ENCODE measurements at places on chromosomes 13 and 19.

- DNase-seq: no peak
Measured at GRCh38 chr13:20772401-20773131, 1.2 kb downstream of the EEF1AKMT1 start.

GRCh38 chr13:95671597-95671996, 5.3 kb upstream of the DNAJC3 start:
- DNase-seq: no peak

GRCh38 chr13:41956272-41956671, 4.6 kb downstream of the VWA8 start:
- no peak for DNase-seq

DNA sequence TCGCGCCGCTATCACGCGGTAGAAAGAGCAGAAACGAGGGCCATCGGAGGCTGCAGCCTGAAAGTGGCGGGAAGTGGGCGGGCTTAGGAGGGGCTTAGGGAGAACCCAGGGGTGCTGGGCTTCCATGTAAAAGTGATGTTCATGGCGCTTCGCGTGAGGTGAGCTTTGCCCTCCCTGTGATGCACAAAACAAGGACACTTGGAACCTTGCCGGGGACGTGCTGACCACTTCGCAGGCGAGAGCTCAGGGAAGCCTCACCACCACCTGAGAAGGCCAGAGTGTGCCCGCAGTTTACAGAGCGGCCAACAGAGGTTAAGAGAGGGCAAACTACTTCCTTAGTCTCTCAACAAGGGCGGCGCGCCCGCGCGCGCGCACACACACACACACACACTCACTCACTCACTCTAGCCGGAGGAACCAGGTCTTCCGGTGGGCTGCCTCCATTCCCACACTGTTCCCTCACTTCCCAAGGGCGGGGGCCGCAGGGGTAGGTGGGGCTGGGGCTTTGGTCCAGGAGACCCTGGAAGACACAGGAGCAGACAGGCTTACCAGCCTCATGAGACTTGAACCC, 651 bp downstream of the GAPDHS start:
- no peak for DNase-seq

GRCh38 chr13:108176685-108177274, 38.6 kb downstream of the LIG4 start:
- DNase-seq: no peak

DNA sequence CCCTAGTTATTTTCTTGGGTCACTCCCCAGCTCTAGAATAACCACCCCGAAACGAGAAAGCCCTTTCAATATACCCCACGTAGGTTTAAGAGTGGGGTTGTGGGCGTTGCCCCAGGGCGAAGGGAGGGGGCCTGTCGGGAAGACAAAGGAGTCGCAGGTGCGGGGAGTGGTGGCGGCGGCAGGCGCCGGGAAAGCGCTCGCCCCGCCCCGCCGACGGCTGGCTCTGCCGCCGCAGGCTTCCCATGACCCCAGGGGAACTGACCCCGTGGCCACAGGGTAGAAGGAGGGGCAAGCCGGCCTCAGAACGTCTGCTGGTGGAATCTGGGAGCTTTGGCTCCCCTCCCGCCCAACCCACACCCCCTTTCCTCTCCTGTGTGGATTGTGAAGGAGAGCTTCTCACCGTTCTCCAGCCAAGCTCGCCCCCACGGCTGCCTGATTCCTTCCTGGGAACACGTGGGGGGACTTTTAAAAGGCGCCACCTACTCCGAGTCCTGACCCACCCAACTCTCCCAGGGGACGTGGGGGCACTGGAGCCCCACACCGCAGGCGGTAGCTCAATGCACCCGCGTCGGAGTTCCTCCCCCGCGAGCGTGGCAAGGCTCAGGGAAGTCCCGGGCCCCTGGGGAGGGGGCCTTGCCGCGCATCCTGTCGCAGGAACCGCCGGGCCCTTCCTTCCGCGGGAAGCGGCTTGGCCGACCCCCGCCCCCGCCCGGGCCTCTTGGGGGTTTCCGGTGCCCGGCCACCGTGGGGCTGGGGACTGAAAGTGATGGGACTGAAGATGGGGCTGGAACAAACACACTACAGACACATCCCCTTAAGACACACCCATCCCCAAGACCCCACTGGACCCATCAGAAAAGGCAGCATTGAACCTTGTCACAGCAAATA, 5.5 kb downstream of the IER2 start:
- DNase-seq: peak; percentile 34

- DNase-seq: no peak
Measured at GRCh38 chr19:14478113-14478545, 3.0 kb upstream of the PTGER1 start.

GRCh38 chr19:12788682-12789097, 2.6 kb upstream of the JUNB start:
- DNase-seq: peak; percentile 36

DNA sequence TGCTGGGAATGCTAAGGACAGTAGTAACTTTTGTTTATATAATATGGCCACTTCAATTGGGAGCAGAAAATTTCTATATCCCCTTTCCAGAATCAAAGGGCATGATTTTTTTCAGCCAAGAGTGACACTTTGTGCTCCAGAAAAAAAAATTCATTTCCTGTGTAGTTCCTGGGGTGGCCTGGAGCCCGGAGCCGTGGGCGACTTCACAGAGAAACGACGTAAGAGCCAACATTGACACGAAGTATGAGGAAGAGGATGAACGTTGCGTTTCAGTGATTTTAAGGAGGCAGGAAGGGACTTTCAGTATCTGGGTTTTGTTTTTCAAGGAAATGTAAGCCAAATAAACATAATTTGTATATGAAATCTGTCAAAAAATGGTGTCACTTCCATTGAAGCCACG, 187.6 kb downstream of the STK24 start:
- DNase-seq: no peak

DNA sequence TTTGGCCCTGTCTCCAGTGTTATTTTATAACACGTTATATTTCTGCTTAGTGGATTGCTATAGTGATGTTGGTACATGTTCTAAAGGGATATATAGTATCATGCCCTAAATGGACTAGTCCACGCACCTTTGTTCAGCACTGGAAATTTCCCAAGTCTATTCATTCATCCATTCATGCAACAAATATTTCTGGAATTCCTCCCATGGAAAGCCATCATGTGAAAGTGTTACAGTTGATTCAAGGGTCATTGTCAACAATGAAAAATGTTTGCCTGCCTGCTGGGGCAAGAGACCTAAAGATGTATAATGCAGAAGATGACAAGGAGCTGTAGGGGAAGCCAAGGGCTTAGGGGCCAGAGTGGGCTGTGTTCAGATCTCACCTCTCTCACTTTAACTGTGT, 10.8 kb upstream of the HSPH1 start:
- DNase-seq: no peak

DNA sequence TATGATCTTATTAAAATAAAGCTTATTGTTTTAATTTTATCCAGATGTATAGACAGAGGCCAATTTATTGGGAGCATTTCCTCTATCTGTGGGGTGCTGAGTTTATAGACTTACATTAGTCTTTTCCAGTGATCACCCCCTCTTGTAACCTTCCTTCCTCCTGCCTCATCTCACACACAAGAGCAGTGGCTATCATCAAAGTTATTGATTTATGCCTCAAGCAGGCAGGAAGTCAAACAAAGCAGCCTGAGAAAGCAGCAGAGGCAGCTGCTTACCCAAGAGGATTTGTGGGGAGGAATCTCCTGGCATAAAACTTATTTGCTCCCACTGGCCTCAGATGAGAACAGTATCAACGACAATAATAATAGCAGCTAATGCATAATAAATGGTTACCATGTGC, 26.3 kb upstream of the DCLK1 start:
- DNase-seq: no peak

DNA sequence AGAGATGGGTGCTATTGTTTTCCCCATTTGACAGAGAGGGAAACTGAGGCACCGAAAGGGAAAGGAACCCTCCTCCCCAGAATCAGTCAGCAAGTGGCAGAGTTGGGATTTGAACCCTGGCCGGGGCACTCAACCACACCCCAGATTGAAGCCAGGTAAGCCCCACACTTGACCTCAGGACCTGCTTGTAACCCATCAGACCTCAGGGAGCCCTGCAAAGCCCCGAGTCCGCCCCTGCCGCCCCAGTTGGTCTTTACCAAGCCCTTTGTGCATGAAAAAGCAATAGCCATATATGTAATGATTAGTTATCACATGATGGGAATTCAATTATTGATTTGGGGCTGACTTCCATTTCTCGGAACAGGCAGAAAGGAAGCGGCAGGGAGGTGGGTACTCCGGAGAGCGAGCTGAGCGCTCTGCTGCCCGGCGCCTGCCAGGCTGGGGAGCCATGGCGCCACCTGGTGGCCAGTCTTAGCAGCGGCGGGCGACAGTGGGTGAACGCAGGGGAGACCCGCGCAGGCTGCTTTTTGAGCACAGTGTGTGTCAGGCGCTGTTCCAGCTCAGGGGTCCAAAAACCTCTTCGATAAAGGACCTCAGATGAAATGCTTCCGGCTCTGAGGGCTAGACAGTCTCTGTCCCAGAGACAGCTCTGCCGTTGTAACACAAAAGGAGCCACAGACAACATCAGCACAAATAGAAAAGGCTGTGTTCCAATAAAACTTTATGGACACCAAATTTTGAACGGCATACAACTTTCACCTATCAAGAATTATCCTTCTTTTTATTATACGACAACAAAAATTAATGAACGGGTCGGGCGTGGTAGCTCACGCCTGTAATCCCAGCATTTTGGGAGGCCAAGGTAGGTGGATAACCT, 82.9 kb upstream of the CACNA1A start:
- DNase-seq: peak; percentile 62

GRCh38 chr13:24671386-24672113, 8.7 kb upstream of the ATP12A start:
- no peak for DNase-seq

GRCh38 chr13:97275776-97276501, 53.8 kb downstream of the MBNL2 start:
- no peak for DNase-seq

- DNase-seq: no peak
Measured at GRCh38 chr13:30864433-30865122, 41.5 kb upstream of the MEDAG start.

- DNase-seq: no peak
Measured at GRCh38 chr13:66895780-66896179, 334.4 kb downstream of the PCDH9 start.

- no peak for DNase-seq
Measured at GRCh38 chr13:89900104-89900765, 1447.3 kb upstream of the MIR17HG start.

GRCh38 chr13:51761643-51762350, 42.2 kb downstream of the DHRS12 start:
- no peak for DNase-seq

GRCh38 chr19:43526884-43527859, at the start of gene ETHE1:
ETHE1 (minus strand) TSS chr19:43527201; CDS start chr19:43527177, 24 bp downstream.
- DNase-seq: peak; percentile 80

- DNase-seq: no peak
Measured at GRCh38 chr13:69553976-69554375, 553.6 kb upstream of the ATXN8OS start.

DNA sequence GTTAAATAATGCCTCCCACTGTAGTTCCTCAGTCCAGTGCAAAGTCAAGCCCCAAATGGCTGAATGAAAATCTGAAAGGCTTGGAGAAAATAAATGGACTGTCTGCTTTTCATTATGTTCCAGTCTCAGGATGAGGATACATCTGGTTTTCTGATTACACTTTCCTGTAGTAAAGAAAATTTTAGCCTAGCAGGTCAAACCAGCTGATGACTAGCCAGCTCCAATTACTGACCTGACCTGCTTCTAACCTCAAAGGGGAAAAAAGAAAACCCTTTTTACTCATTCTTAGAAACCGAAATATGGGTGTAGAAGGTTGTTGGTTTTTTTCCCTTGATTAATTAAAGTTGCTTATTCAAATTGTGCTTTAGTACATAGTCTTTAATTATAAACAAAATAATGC, 418.4 kb downstream of the EFNB2 start:
- no peak for DNase-seq

- no peak for DNase-seq
Measured at GRCh38 chr13:29164116-29164515, 344.0 kb downstream of the MTUS2 start.

DNA sequence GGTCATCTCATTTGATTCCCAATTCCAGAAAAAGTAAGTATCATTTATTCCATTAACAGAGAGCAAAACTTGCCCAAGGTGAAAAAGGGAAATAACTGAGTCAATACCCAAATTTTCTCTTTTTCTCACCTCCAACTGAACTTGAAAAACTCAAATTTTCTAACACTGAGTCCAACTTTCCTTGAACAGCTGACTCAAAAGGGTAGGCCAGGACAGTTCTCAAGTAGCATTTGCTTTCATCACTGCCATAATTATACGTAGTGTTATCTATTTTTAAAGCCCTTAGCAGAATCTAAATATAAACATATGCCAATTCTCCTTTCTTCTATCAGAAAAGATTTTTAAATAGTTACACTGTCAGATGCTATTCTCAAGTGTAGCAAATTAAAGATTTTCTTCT, 3.5 kb downstream of the N4BP2L2 start:
- no peak for DNase-seq

DNA sequence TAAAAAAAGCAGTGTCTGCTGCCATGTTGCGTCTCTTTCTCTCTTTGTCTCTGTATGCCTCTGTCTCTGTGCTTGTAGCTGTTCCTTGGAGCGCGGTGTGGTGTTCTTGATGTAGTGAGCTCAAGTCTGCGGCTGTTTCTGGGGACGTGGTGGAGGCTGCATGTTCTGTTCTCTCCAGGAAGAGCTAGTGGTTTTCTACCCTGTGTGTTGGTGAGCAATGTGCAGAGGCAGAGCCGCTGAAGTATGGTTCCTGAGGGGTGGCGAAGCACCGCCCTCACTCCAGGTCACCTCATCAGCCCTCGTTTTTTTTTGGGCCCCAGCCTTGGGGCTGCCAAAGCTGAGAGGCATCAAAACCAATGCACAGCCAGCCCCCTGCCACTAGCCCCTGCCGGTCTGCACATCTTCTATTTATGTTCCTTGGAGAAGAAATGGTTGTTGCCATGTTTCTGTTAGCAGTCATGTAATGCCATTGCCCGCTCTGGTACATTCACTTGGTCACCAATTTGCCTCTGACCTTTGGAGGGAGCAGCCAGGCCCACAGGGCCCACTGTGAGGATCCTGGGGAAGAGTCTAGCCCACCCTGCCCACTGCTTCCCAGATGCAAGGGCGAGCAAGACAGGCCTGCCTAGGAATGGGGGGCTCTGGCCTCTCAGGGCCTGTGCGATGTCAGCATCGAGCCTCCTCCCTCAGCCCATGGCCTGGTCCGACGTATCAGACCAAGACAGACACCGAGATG, 7.2 kb downstream of the HNRNPL start:
- no peak for DNase-seq

Data from substantia nigra (tissue), 51 donors.